ENCODE measurements at places on chromosomes 6 and 20.

- DNase-seq = no peak
These were observed 15.6 kb upstream of the SHLD1 start for GRCh38 chr20:5734602-5735001.

GRCh38 chr6:107033126-107033525 is 5.1 kb downstream of the MTRES1 start:
- no peak for DNase-seq

DNA sequence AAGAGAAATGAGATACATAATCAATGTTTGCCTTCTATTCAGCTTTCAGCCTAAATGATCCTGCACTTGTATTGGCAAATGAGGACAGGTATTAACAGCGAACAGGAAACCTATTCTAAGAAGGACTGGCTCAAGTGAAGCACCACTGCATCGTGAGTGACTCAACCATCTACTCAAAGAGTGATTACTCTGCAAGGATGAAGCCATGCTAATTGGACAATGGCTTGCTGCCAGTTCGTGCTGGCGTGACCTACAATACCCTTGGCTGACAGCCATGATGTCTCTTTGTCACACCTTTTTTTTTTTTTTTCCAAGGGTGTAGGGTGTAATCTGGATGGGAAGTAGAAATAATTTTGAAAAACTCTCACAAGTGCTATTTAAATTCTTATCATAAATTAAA is 104.9 kb downstream of the GJA10 start:
- DNase-seq = no peak

DNA sequence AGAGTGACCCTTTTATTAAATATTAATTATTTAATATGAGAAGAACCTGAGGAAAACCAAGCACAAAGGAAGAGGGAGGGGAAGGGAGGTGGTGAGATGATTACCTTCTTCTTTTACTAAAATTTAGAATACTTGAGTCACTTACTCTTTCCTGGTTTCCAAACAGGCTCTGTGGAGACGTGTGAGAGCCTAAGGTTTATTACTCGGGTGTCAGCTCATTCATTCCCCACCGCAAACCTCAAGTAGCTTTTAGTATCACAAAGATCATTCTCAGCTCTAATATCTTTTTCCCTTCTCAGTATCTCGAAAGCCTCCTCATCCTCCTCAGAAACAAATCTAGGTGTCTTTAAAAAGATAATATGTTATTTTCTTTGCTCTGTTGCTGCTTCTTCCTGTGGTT is 497.2 kb upstream of the JARID2 start:
- no peak for DNase-seq

- DNase-seq = no peak
These were observed 47.7 kb downstream of the GJA10 start for GRCh38 chr6:89941763-89942497.

DNA sequence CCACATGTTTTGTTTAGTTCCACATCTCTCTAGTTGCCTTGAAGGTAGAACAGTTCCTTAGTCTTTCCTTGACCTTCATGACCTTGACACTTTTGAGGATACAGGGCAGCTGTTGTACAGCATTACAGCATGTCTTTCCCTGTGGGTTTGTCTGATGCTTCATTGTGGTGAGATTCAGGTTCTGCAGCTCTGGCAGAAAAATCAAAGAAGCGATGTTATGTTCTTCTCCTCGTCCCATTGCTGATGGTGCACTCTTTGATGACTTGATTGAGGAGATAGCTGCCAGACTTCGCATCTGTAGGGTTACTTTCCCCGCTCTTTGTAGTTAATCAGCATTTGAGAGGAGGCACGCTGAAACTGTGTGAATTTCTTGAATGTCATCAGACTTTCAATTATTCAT is 12.0 kb downstream of the CEBPB start:
- DNase-seq = no peak

- peak; percentile 86 for DNase-seq
These were observed 44.8 kb upstream of the CTAGE9 start for GRCh38 chr6:131755597-131755996.

GRCh38 chr20:38645351-38645750 is 43.7 kb downstream of the ARHGAP40 start:
- DNase-seq = no peak

- peak; percentile 99 for DNase-seq
These were observed 20.3 kb downstream of the TTPAL start for GRCh38 chr20:44495802-44496481.

GRCh38 chr6:13429406-13429753 is 58.0 kb downstream of the GFOD1 start:
- DNase-seq = no peak

DNA sequence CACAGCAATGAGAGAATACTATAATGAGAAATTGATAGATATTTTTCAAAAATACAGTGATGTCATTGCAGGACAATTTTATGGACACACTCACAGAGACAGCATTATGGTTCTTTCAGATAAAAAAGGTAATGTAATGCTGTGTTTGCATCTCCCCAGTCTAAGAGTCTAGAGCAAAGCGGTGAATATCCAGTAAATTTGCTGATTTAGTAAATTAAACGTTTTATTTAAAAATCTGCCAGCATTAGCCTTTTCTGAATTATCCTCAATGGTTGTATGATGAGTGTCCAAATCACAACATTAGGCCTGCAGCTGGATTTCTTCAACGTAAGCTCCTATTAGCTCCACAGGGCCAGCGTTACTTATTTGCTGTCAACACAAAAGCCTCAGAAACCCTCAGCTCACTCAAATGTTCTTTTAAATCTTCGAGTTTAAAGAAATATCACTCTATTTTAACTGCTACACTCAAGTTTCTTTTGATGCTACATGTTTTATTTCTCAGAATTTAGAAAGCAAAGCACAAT is 16.0 kb downstream of the SMPDL3A start:
- no peak for DNase-seq

- DNase-seq = no peak
These were observed 52.5 kb downstream of the HIVEP1 start for GRCh38 chr6:12064538-12065071.

DNA sequence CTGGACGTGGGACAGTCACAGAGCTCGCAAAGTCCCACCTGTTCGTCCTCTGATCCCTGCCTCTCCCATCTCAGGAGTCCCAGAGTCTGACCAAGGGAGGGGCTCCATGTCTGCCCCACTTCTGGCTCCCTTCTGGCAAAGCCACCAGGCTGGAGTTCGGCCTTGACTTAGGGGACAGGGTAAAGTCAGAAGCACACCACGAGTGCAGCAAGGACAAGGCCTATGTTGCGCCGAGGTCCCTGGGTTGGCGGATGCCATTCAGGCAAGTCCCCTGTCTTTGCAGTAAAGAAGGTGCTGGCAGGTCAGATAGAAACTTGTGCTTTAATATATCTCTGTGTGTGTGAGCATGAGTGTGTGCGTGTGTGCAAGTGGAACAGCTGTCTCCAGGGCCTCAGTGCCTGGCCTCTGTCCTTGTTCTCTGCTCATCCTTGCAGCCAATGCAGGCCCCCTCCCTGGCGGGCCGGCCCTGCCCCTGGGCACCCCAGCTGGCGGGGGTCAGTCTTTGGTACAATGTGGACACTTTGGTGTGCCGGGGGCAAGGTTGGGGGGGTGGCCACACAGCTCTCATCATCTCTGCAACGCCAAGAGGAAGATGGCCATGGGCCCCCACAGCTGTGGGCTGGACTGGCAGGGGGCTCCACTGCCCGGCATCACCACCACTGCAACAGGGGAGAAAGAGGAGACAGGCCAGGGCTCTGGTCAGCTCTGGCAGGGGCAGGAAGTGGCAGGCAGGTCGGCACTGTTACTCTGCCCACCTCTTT is 60.7 kb downstream of the MDGA1 start:
- no peak for DNase-seq

GRCh38 chr20:21656308-21657067 is 49.0 kb upstream of the PAX1 start:
- no peak for DNase-seq

- no peak for DNase-seq
These were observed 62.8 kb downstream of the SAMD3 start for GRCh38 chr6:130159956-130160355.

DNA sequence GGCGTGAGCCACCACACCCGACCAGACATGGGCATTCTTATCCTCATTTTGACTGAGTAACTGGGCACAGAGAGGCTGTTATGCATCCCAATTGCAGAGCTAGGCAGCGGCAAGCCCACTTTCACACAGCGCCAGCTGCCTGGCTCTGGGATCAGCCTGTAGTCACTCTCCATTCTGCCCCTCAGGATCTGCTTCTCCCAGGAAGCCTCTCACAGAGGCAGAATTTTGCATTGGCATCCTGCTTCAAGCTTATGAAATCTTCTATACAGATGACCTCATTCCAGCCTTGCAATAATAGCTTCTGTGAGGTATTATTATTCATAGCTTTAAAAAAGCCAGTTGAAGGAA is 37.0 kb upstream of the IER3 start:
- DNase-seq = no peak

- peak; percentile 94 for DNase-seq
These were observed 98.9 kb downstream of the FAM120B start for GRCh38 chr6:170405311-170405975.

DNA sequence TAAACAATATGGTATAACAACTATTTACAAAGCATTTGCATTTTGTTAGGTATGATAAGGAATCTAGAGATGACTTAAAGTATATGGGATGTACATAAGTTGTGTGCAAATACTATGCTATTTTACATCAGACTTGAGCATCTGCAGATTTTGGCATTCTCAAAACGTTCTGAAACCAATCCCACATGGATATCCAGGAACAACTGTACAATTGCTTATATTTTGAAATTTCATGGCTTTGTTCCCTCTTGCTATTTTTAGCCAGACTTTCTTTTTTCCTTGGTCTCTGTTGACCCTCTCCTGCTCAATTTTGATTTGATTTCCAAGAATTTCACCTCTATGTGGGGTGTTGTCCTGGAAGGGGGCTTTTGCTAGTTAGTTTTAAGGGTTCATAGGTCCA is 32.9 kb upstream of the UST start:
- no peak for DNase-seq

DNA sequence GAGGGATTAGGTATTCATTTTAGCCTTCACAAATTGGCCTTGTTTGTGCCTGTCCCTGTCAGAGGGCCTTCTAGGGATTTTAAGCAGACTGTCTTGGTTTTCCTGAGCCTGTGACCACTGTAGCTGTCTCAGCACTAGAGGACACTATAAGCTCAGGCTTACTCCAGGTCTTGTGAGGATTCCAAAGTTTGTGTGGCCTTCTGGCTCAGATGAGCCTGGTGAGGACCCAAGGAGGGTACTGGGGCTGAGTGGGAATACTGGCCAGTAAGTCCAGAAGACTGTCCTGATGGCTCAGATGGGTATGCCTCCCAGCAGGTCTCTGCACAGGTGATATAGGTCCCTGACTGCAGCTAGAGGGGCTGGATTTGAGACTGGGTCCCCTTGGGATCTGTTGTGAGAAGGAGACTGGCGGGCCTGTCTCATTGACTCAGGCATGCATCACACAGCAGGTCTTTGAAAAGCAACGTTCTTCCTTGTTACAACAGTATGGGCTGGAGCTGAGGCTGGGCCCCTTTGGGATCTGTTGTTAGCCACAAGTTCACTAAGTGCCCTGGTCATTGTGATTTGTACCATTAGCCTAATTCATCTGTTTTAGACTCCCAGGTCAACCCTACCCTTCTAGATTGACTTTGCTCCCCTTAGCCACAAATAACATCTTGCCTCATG is 26.3 kb upstream of the TFB1M start:
- no peak for DNase-seq

DNA sequence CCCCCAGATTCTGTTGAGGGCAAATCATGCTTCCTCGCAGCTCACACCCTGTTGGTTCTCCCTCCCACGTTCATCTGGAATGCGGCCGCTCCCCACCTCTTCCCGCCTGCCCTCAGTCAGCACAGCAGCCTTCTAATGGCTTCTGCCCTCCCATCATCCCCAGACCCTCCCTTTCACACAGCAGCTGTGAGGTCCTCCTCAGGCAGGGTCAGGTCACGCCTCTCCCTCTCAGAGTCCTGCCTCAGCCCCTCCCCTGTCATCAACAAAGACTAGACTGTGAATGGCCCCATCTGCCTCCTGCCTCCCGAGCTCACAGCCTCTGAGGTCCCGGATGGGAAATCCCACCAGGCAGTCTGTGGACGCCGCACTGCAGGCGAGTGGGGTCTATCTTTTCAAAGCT is 7.9 kb upstream of the BHLHE23 start:
- DNase-seq = no peak

DNA sequence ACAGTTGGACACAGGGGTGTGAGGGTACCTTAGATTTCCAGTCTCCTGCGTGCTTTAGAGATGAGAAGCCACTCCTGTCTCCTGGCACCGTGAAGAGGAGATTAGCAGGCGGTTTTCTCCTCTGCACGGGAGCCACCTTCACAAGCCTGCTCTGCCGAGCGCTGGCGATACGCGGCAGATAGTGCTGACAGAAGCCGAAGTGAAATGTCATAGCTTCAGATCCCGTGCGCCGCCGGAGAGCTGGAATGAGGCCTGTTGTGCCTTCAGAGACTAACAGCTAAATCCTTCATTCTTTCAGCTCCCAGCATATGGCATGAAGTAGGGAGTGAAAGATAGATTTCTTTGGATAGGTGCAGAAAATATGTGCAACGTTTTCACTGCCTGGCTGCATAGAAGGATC is 371.0 kb downstream of the TAF4 start:
- no peak for DNase-seq

- no peak for DNase-seq
These were observed 14.5 kb downstream of the OR2B2 start for GRCh38 chr6:27897580-27898206.

- DNase-seq = no peak
These were observed 26.3 kb downstream of the PPP1R14C start for GRCh38 chr6:150169181-150169580.

GRCh38 chr6:29709188-29709587 is 14.0 kb upstream of the HLA-F start:
- no peak for DNase-seq

DNA sequence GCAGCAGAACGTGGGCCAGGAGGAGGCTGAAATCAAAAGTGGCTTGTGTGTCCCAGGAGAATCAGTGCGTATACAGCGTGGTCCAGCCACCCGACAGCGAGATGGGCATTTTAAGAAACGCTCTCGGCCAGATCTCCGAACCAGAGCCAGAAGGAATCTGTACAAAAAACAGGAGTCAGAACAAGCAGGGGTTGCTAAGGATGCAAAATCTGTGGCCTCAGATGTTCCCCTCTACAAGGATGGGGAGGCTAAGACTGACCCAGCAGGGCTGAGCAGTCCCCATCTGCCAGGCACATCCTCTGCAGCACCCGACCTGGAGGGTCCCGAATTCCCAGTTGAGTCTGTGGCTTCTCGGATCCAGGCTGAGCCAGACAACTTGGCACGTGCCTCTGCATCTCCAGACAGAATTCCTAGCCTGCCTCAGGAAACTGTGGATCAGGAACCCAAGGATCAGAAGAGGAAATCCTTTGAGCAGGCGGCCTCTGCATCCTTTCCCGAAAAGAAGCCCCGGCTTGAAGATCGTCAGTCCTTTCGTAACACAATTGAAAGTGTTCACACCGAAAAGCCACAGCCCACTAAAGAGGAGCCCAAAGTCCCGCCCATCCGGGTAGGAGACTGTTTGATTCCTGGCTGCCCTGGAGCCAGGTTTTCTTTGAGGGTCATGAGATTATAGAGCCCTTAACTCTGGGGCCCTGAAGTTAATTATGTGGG is 75.3 kb downstream of the ASXL1 start:
- no peak for DNase-seq

- DNase-seq = peak; percentile 23
These were observed 159.9 kb downstream of the OR2B2 start for GRCh38 chr6:27752038-27752885.
